GOT3 (cell line): ENCODE measurements at places on chromosomes 12 and 14.

GRCh38 chr12:65902500-65902899, 78.2 kb downstream of the HMGA2 start:
- DNase-seq = no peak

DNA sequence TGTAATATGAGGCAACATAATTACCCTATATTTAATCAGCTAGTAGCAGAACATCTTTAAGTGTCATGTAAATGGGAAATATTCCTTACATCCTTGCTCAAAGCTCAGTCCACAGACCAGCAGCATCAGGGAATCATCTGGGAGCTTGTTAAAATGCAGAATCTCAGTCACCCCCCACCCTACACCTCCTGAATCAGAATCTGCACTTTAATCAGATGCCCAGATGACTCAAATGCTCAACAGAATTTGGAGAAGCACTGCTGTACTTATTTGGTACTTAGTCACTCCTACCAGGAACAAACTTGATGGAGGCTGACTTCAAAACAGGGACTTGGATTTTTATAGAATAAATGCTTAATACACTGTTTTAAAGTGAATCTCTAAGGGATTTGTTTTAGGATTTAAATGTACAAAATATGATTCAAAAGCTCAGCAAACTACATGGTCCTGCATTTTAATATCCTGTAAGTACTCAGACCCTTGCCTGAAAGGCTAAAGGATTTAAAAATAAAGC, 96.5 kb downstream of the ARMH4 start:
- no peak for DNase-seq

DNA sequence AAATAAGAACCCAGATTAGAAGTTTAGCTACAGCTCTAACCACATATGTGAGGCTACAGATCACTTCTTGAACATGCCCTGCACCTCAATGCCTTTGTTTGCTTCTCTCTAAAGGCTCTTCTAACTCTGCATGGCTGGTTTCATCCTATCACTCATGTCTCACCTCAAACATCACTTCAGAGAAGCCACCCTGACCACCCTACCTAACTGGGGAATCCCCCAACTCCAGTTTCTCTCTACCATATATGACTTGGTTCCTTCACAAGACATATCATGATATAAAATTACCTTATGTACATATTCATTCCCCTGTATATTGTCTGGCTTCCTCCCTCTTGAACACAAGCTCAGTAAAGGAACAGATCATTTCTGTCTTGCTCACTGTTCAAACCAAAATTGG, 250.2 kb upstream of the GRIP1 start:
- DNase-seq = no peak

- no peak for DNase-seq
Measured at GRCh38 chr14:21505012-21505553, 6.1 kb downstream of the METTL3 start.

- DNase-seq = no peak
Measured at GRCh38 chr14:106327234-106327633, 800.9 kb downstream of the TMEM121 start.

DNA sequence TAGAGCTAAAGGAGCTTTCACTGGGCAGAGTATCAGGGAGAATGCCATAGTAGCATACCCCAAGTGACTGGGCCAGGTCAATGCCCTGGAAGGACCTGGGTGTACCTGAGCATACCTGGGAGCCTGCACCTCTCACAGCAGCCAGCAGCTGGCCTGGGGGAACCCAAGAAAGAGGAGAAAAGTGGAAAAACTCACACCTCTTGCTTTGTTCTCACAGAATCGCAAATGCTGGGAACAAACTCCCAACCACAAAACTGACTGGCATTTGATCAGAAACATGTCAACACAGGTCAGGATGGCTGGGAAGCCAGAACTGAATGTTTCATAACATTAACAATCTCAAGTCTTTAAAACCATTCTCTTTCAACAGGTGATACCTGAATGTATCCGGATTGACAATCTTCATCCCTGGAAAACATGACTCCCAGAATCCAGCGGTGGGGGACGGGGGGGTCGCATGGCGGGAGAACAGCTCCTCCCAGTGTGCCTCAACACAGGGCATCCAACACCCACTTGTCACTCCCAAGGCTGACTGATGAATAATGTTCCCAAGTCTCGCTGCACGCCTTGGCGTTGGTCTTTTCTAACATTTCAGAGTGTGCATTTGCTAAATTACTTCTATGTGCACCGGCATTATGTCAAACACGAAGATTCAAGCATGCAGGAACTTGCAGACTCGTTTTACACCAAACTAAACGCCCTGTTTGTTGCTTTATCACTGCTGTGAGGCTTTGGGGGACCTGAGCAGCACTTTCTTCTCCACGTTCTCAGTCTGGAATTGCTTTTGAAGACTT, 7.9 kb downstream of the FOXN3 start:
- DNase-seq = no peak

DNA sequence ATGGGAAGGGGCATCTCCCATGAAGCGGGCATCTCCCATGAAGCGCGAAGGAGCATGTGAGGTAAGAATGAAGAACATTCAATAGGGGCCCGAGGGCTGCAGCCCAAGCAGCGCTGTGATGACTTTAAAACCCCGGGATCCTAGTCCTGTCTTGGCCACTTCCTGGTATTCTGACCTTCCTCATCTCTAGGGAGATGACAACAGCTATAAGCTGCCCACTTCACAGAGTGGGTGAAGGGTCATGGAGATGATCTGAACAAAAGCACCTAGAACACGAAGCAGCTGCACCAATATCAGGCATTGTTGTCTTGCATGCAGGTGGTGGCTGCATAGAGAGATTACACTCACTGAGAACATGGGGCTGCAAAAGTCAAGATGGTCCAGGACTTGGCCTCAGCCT, 64.5 kb downstream of the SPTB start:
- no peak for DNase-seq

GRCh38 chr12:95838125-95838524, 20.6 kb upstream of the SNRPF start:
- DNase-seq = no peak

GRCh38 chr12:92596383-92596782, 106.4 kb upstream of the PLEKHG7 start:
- no peak for DNase-seq

DNA sequence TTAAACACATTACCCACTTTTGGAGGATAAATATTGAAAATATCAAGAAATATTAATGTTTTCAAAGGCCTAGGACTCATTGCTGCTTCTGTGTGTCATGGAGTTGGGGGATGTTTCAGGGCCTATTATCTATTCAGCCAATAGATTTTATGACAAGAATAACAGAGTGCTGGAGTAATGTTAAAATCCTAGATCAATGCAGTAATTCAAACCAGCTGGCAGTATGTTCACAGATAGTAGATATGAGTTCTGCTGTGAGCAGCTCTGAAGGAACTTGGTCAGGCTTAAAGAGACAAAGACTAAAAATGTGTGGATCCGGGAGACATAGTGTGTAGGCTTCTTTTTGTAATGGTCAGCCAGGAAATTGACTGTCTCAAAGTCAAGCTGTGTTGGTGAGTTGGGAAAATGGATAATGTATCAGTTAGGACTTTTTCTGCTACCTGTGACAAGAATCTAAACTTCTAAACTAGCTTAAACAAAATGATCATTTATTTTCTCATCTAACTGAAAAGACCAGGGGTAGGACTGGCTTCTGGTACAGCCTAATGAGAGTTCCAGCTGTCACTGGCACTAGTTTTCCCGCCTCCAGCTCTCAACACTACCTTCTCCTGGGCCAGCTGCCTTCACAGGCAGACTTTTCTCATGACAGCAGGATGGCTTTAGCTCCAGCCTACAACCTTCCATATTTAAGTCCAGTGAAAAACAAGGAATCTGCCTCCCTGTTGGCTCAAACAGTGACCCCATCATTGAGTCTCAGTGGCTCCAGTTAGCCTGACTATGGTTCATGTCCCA, 16.3 kb upstream of the POLR3B start:
- no peak for DNase-seq

DNA sequence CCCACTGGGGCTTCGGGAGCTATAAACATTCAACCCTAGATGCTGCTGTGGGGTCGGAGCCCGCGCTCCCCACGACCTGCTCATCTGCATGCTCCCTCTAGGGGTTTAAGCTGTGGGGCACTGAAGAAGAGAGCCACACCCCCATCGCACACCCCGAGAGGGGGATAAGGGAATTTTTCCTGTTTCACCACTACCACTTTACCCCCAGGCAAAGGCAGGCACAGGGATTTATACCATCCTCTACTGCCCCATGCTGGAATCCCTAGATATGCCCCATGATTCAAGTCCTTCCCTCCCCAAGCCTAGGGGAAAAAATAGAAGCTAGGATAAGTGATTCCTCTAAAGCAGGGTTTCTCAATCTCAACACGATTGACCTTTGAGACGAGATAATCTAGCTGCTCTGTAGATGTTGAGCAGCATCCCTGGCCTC, 59.9 kb upstream of the CCDC60 start:
- DNase-seq = no peak

- DNase-seq = no peak
Measured at GRCh38 chr14:89013698-89014568, 189.5 kb downstream of the TTC8 start.

GRCh38 chr12:123388177-123388950, 4.4 kb downstream of the KMT5A start:
- no peak for DNase-seq

DNA sequence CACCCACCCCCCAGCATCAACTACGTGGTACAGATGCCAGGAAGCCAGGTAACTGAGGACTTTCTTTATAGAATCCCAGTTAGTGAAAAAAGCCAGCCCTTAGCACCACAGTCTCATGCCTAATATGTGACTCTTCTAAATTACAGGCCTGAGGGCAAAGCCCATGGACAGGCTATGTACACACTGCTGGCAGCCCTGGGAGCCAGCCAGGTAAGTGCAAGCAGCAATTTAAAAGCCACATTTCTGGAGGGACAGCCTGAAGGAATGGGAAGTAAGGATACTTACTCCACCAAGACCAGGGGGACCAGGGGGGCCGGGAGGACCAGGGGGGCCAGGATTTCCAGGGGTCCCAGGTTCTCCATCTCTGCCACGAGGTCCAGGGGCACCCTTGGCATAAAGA, 7.0 kb downstream of the COL2A1 start:
- no peak for DNase-seq

- DNase-seq = no peak
Measured at GRCh38 chr12:102961466-102961855, 4.0 kb downstream of the ASCL1 start.
